ENCODE measurements at places on chromosomes 6 and 20.

GRCh38 chr6:158677906-158678578 lies 28.2 kb downstream of the SYTL3 start:
- no peak for DNase-seq

DNA sequence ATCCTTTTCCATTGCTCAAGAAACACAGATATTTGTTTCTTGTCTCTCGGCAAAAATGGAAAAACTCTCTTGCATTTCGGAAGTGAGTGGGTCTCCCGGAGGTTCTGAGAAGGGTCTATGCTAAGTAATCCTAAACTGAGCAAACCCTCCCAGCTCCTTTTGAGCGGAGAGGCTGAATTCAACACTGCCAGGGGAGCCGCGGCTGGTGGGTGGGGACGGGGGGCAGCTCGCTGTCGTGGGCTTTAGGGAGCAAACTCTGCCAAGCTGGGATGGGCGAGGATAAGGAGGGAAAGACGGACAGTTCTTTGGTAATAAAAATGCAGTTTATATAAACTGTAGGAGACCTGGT lies 211.4 kb downstream of the FOXC1 start:
- no peak for DNase-seq

DNA sequence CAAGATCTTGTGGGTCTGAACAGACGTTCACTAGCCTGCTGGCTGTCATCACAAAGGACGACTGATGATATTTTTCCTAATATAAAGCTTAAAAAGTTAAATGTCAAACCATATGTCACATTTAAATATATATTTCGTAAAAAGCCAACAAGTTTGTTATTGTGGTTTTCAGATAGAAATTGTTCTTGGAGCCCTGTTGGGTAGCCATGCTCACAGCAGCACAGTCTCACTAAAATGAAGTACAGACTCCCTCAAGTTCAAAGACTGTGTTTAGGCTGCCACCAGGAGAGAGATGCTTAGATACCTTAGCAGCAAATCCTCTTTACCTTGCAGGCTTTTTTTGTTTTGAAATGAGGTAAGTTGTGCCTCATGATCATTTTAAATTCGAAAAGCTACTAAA lies 17.8 kb downstream of the EEF1E1 start:
- no peak for DNase-seq

GRCh38 chr6:142523515-142524375 lies 221.9 kb downstream of the ADGRG6 start:
- no peak for DNase-seq

- DNase-seq: no peak
Measured at GRCh38 chr20:61835301-61835700, 230.4 kb downstream of the TAF4 start.

GRCh38 chr6:115783402-115784061 lies 277.2 kb downstream of the FRK start:
- no peak for DNase-seq

DNA sequence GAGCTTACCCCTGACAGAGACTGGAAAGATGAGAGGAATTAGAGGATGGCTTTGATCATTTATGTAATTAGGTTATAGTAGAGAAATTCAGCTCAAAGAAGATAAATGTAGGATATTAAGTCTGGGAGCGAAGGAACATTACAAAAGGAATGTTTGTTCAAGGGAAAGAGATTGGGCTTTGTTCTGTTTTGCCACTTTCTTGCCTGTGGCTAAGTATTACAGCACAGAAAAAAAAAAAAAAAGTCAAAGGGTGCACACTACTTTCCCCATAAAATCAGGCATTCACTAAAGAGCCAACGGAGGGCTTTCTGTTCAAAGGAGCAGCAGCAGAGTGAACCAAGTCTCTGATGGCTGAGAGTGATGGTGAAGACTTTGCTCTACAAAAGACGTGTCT lies 5.0 kb upstream of the HDDC2 start:
- no peak for DNase-seq

DNA sequence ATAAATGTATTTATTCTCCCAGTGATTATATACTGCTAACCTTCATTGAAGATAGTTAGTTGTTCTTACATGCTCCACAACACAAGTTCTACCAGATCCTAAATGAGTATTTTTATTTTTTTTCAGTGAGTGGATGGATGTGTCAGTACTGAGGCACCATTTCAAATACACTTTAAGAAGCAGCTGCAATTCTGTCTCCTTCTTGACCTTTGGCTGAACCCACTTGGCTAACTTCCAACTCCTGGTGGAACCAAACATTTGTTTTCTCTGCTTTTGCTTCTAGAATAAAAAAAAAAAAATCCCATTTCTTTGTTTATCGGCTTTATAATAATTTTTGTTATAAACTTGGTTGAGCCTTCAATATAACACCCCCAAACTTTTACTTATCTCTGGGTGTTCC lies 458.3 kb upstream of the MAP3K7 start:
- peak; percentile 50 for DNase-seq

DNA sequence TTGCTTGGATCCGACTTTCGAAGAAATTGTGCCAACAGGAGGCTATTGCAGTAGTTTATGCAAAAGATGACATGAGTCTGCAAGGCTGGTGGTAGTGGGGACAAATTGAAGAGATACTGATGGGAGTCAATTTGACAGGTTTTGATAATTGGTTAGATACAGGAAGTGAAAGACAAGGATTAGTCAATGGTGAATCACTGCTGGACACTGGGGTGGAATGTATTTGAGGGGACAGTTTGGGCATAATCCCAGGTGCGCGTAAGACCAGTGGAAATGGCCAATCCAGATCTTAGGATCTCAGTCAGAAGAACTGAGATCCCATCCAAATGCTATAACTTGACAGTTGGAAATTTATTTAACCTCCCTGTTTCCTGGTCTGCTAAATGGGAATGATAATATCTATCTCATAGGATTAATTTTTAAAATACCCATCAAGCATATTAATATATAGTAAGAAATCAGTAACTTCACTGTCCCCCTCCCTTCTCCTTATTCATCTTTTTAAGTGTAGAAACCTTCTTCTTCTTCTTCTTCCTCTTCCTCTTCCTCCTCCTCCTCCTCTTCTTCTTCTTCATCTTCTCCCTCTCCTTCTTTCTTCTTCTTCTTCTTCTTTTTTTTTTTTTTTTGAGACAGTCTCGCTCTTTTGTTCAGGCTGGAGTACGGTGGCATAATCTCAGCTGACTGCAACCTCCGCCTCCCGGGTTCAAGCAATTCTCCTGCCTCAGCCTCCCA lies 30.9 kb upstream of the ERVFRD-1 start:
- no peak for DNase-seq

DNA sequence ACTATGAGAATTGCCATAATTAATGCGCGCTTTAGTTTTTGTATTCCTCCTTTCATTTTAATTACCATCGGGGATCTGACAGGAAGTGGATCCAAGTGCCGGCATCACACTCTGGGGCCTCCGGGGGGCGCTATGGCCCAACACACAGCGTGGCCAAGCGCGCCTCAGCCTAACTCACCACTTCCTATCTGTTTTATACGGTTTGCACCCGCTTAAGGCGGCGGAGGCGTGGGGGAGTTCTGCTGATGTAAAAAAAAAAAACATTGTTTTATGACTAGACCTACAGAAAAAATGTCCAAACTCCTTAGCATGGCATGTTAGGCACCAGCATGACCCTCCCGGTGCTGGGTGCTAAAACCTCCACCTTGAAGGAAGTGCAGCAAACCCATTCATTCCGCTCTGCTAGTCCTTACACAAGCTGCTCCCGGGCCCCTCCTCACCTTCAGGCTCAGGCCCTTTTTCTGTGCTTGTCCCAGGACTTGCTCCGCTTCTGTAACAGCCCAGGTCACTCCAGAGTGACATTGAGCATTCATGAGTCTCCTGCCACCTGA lies 4.5 kb upstream of the EBF4 start:
- peak; percentile 60 for DNase-seq

GRCh38 chr6:129795261-129795660 lies 65.9 kb downstream of the TMEM244 start:
- no peak for DNase-seq

DNA sequence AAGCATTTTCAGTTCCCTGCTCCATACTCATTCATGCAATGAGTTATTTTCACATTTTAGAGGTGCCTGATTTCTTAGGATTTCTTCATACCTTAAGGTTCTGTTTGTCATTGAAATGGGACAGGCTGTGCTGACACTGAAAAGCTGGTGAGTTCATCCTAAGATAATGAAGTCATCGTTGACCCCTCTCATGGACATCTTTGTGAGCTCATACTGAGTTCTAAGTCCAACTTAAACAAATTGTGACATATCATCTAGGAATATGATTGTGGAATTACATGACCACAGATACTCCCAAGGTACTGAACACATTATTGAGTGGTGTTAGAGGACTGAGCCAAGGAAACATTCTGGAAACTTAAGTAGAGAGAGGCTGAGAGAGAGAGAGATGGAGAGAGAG lies 224.8 kb upstream of the JAG1 start:
- no peak for DNase-seq

GRCh38 chr20:37992802-37993409 lies 40.4 kb downstream of the TTI1 start:
- peak; percentile 79 for DNase-seq

DNA sequence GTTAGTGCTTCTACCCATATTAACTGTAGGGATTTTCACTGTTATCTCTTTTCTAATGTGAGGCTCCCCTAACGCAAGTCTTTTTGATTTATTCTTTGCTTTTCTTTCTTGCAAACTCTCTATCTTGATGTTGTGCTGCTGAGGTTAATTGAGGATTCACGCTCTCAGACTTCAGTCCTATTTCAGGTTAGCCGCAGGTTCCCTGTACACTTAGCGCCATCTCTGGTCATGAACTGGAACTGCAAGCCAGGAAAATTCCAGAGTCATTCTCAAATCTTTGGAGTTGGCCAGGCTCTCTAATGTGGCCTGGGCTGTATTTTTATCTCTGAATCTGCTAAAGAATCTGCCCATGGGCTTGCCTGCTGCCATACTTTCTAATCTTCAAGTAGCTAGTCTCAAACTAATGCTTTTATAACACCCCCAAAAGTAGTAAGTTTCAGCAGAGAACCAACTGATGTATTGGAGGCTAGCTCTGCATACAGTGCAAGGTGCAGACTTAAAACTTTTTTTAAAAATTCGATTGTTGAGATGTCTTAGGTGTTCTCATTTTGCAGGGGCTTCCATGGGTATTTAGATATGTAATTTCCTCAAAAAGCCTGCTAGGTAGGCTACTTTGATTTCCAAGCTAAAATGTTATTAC lies 91.1 kb upstream of the OPRM1 start:
- peak; percentile 20 for DNase-seq

GRCh38 chr20:13723011-13723410 lies 61.7 kb downstream of the ESF1 start:
- no peak for DNase-seq

GRCh38 chr20:61588411-61589385 lies 336.6 kb downstream of the CDH4 start:
- DNase-seq: no peak

DNA sequence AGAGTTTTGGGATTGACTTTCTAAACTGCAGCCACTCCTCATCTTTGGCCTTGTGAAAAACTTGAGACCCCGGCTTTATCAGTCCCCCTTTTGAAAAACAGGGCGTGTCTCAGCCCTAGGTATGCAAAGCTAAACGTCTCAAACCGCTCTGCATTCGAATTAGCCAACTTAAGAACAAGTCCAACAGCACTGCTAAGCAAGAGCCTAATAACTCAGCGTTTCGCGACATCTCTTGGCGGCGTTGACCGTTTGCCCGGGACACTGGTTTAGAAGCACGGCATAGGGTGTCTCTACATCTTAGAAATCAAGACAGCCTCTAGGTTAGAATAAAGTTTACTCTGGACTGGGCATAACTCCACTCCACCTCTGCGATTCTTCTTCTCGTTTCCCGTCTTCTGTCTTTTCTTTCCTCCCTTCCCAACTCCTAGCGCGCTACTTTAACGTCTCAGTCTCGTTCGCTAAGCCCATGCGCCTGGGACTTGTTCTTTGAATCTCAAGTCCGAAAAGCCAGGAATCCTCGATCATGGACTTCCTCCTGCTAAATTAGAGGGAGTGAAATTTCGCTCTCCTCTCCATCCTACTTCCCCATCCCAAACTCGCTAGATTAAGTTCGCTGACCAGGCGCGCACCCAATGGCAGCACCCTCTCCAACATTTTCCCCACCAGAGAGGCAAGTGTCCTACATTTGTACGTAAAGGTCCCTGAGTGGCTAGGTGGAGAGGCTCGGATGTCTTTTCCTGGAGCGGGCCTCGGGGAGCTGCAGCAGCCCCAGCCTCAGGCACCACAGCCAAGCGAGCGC lies 10.5 kb upstream of the TFAP2A start:
- DNase-seq: no peak

GRCh38 chr6:145727817-145728388 lies 7.4 kb downstream of the EPM2A start:
- no peak for DNase-seq

- no peak for DNase-seq
Measured at GRCh38 chr20:22887796-22888195, 147.3 kb upstream of the SSTR4 start.

- peak; percentile 57 for DNase-seq
Measured at GRCh38 chr20:19628570-19629134, 129.4 kb upstream of the RIN2 start.

GRCh38 chr20:53852691-53853090 lies 217.7 kb downstream of the BCAS1 start:
- DNase-seq: no peak

DNA sequence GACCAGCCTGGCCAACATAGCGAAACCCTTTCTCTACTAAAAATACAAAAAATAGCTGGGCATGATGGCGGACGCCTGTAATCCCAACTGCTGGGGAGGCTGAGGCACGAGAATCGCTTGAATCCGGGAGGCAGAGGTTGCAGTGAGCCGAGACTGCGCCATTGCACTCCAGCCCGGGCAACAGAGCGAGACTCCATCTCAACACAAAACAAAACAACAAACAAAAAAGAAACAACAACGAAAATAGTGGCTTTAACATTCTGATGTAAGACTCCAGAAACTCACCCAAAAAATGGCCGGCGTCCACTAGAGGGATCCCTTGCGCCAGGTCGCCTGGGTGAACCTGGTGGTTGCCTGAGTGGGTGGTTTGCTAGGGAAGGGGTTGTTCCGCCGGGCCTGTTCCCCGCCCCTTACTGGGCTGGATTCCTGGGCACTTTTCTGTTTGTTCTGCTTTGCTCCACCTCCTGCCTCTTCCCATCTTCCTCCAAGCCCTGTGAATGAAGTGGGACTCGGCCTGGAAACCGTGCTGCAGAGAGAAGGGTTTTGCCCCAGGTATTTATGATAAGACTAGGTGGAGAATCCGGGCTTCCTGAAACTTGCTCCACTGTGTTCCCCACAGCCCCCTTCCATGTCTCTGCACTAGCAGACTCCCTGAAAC lies 1.5 kb downstream of the PABPC1L start:
- peak; percentile 89 for DNase-seq

- peak; percentile 77 for DNase-seq
Measured at GRCh38 chr6:161351858-161352257, 78.0 kb upstream of the AGPAT4 start.

GRCh38 chr6:36129941-36130666 lies at the start of gene MAPK13:
Gene MAPK13, plus strand, starts transcription at chr6:36130513. Its CDS starts 70 bp downstream, at chr6:36130583.
- DNase-seq: no peak
